ENCODE measurements at places on chromosomes 2 and 18. TPM values are rescaled to one million over a fixed set of nuclear protein-coding genes. Genes with fewer than 3 reads are reported as not detected.

FSIP2 gene
- 6.7 TPM for total RNA-seq

LRRC30 gene
- total RNA-seq, result not detected

GCG gene
- total RNA-seq, result not detected

KIAA2012 gene
- 0.62 TPM for total RNA-seq

COBLL1 gene
- total RNA-seq, result 13.2 TPM

SPP2 gene
- not detected for total RNA-seq

TPGS2 gene
- total RNA-seq, result 137 TPM

TTL gene
- total RNA-seq, result 61.1 TPM

ST3GAL5 gene
- total RNA-seq, result 21.4 TPM

OTOS gene
- not detected for total RNA-seq

SAG gene
- total RNA-seq, result not detected

NYAP2 gene
- total RNA-seq, result not detected

SDC1 gene
- 11.0 TPM for total RNA-seq

SERPINB3 gene
- 0.25 TPM for total RNA-seq

POTEJ gene
- total RNA-seq, result not detected

EPAS1 gene
- total RNA-seq, result 2.0 TPM

ZBTB7C gene
- 0.55 TPM for total RNA-seq

NEB gene
- total RNA-seq, result 4.4 TPM

SALL3 gene
- total RNA-seq, result 36.4 TPM

RTP5 gene
- total RNA-seq, result not detected

BMP10 gene
- total RNA-seq, result not detected

ARHGEF33 gene
- 1.9 TPM for total RNA-seq

EVX2 gene
- total RNA-seq, result not detected

GPBAR1 gene
- 0.18 TPM for total RNA-seq

ATP6V1B1 gene
- not detected for total RNA-seq

SETBP1 gene
- 13.1 TPM for total RNA-seq

COLEC12 gene
- total RNA-seq, result 88.8 TPM

SKOR2 gene
- total RNA-seq, result 0.18 TPM

IL36B gene
- total RNA-seq, result not detected

PDIA6 gene
- total RNA-seq, result 408 TPM

ESPNL gene
- total RNA-seq, result 0.86 TPM

DYNAP gene
- total RNA-seq, result not detected

SP140 gene
- total RNA-seq, result 1.1 TPM

DPP4 gene
- total RNA-seq, result 0.46 TPM

ATF2 gene
- 60.0 TPM for total RNA-seq

PSMD1 gene
- 171 TPM for total RNA-seq

TTN gene
- total RNA-seq, result 101 TPM

TMEM182 gene
- 5.6 TPM for total RNA-seq

CIB4 gene
- not detected for total RNA-seq

RAPGEF4 gene
- total RNA-seq, result 2.3 TPM

STEAP3 gene
- 2.5 TPM for total RNA-seq

TUBB8B gene
- total RNA-seq, result not detected

TWIST2 gene
- 1.9 TPM for total RNA-seq

SOX11 gene
- total RNA-seq, result 48.9 TPM

IL37 gene
- total RNA-seq, result not detected

FAHD2A gene
- 49.4 TPM for total RNA-seq

ARL4C gene
- 9.0 TPM for total RNA-seq

IL18RAP gene
- total RNA-seq, result not detected

CD8B gene
- total RNA-seq, result not detected

C2orf15 gene
- total RNA-seq, result 4.3 TPM

GAREM2 gene
- 11.5 TPM for total RNA-seq

COL6A3 gene
- total RNA-seq, result 1.2 TPM

GPR35 gene
- total RNA-seq, result 0.71 TPM

THUMPD2 gene
- 11.3 TPM for total RNA-seq

PAIP2B gene
- total RNA-seq, result 21.2 TPM

TNFRSF11A gene
- total RNA-seq, result 15.2 TPM

AQP12A gene
- total RNA-seq, result not detected

Measured in endodermal cell (in vitro differentiated cells).